ENCODE measurements at places on chromosomes 16 and 17.

DNA sequence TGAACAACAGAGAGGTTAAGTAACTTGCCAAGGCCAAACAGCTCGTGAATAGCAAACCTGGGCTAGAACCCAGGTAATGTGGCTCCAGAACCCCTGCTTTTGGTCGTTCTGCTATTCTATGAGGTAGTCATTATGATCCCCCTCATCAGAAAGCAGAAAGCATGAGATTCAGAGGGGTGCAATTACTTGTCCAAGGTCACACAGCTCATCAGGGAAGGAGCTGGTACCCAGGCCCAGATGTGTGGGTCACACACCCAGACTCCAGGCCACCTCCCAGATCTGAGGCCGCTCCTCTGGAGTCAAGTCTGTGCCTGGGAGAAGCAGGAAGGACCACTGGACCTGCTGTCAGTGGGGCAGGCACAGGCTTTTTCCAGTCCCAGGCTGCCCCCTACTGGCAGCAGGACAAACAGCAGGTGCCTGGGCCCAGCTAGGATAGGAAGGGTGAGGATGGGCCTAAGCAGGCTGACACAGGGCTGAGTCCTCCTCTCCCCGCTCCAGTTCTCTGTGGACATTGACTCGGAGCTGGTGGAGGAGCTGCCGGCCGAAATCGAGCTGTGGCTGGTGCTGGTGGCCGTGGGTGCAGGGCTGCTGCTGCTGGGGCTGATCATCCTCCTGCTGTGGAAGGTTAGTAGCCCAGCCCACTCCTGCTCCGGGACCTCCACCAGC, 7.8 kb upstream of the PDK2 start:
- DNase-seq = peak; percentile 60

DNA sequence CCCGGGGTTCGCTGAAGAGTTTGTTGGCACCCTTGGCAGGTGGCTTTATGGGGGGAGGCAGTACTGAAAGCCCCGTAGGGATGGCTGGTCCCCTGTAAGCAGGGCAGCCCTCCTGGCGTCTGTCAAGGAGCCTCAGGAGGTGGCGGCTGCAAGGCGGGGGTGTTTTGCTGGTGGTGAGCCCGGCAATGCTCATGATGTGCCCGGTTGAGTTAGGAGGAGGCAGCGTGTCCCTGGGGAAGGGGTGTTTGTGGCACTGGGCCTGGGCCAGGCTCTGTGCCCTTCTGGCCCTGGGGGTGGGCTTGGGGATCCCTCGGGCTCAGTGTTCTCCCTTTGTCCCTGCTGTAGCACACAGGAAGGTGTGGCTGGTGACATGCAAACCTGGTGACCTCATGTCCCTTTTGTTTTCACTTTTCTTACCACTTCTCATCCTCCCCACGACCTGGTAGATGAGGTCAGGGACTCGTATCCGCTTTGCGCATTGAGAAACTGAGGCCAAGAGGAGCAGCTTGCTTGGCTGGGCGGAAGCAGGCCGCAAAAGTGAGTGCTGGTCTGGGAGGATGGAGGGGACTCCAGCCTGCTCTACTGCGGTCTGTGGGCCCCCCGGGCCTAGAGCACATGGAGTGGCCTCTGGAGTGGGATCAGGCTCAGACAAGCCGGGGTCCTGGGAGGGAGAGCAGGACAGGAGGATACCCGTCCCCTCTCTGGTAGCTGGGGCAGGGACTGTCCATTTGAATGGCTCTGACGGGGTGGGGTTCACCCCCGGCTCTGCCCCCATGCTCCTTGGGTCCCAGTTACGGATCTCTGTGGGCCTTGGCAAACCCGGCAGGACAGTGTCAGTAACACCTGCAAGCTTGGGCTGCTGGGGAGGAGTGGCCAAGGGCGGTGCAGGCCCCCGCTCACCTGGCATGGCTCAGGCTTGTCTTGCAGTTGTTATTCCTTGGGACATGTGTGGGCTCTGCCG, 2.2 kb downstream of the SNN start:
- no peak for DNase-seq

DNA sequence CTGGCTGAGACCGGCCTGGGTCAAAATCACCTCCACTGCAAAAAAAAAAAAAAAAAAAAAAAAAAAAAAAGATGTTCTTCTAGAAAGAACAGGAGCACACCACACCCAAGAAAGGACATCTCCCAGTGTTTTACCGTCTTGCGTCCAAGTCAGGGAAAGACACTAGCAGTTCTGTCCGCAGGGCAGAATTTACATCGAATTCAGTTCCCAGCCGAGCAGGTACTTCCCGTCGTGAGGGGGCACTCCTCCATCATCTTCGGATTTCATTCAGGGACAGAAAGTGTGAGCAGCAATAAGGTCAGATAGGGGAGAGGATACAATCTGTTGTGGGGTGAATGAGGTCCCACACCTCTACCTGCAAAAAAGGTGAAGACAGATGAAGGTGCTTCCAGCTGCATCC, 574.7 kb downstream of the KCNJ18 start:
- DNase-seq = no peak

DNA sequence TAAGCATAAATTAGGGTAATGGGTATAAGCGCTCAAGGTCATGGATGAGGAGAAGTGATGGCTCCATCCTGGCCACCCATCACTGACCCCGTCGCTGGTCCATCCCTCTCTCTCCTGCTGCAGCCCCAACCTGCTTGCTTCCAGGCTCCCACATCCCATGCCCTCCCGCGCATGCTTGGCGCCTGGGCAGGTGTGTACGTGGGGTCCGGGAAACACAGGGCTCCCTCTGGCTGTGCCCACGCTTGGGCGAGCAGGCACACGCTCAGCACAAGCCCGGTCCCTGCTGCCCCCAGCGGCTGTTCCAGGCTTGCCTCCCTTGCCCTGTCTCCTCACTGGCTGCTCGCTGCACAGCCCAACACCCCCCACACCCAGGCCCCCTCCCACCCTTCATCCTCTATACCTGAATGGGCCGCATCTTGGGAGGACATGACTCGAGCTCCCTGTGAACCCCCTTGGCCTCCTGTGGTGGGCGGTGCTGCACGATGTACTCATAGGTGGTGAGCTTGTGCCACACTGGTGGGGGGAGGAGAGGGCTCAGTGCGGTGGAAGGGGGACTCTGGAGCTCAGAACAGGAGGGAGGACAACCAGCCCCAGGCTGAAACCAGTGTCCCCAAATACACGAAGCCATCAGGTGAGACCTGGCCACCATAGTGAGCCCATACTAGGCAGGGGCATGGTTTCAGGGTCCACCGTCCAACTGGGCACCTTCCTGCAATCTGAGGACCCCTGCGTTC, 4.7 kb upstream of the TPPP3 start:
- no peak for DNase-seq

Data from stimulated activated CD4-positive, alpha-beta T cell treated with anti-CD3 and anti-CD28 coated beads, Interleukin-1b, Interleukin-23, amount 100 ng/mL, for 1 hour (primary cell).